Hindlimb muscle (tissue), 1 donor: ENCODE measurements at places on chromosomes 1 and 21.

- no peak for DNase-seq
Observed at GRCh38 chr1:41317361-41317760, 43.9 kb upstream of the FOXO6 start.

DNA sequence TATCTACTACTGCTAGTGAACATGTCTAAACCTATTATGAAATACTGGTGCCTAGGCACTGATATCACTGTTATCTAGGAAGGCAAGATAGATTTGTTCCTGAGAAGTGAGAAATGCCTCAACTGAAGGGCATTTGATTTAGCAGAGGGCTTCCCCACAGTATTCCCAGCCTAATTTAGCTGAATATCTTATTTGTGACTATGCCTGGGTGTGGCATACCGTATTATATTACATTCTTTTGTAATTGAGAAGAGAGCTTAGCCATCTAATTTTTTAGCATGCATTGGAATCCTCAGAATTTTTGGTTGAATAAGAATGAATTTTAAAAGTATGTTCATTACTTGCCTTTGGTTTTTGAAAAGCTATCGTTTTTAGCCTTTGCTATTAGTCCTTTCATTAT lies 99.1 kb downstream of the ZP4 start:
- no peak for DNase-seq

- no peak for DNase-seq
Observed at GRCh38 chr1:30764939-30765555, 7.5 kb upstream of the LAPTM5 start.

DNA sequence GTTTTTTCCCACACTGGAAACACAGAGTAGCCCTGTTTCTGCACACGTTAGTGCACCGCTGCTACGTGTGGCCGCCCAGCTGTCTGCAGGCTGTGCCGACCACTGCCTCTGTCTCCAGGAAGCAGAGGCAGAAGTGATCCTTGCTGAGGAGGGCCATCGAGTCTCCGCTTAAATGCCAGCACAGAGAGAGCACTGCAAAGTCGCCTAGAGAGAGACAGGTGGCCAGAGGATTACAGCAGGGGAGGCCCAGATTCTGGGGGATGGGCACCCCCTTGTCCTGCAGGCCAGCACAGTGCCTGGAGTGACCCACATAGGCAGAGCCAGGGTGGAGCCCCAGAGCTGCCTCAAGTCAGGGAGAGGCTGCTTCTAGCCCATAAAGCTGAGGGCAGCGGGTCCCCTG lies 6.1 kb downstream of the TPRG1L start:
- no peak for DNase-seq

DNA sequence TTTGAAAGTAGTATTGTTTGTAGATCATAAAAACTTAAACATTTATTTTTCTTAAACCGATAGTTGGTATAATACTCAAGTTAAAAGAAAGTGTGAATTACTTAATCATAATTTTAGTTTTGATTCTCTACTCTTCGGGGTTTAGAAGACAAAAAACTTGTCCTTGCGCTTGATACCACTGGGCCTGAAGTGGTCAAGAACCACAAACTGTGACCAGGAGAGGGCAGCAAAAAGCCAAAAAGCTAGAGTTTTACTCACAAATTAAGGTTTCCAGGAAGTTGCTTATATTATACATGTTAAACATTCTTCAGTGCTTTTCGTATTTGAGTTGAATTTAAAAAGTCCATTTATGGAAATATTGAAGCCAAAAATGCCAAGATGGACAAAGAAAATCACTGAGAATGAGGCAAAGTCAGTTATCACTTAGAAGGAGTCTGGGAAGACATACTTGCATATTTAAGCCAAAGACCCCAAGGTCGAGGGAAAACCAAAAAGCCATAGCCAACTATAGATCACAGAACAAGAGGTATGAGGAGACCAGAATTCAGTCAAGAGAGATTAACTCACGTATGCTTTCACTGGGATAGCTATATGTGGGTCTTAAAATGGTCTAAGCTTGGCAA lies 34.2 kb downstream of the EFCAB7 start:
- no peak for DNase-seq

DNA sequence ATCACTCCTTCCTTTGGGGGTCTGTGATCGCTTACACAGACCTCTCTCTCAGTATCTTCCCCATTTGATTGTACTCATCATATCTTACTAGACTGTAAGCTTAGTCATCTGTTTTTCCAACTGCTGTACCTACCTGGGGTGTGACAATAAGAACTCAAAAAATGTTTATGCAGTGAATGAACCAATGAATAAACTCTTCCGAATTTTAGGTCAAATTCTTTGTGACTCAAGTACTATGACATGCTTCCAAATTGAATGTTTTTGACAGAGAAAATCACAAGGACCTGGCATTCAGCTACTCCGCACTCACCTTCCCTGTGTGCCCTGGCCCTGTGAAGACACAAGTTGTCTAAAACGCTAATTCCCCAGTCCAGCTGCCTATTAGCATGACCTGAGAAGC lies 42.1 kb downstream of the TMCO4 start:
- DNase-seq = no peak

DNA sequence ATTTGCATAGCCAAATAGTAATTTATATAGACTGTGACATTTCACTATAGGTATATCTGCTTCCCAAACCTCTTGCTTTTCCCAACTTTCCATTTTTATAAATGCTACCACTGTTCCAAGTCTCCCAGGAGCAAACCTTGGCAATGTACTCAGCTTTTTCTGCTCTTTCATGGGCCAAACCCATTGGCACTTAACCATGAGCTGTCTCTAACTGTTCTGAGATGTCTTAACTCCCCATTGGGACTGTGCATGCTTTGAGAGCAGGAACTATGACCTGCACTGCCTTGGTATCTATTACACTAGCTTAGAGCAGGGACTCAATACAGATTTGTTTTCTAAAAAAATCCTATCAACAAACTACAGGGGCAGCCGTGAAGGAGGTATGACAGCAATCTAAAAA lies 22.5 kb upstream of the KHDRBS1 start:
- no peak for DNase-seq

DNA sequence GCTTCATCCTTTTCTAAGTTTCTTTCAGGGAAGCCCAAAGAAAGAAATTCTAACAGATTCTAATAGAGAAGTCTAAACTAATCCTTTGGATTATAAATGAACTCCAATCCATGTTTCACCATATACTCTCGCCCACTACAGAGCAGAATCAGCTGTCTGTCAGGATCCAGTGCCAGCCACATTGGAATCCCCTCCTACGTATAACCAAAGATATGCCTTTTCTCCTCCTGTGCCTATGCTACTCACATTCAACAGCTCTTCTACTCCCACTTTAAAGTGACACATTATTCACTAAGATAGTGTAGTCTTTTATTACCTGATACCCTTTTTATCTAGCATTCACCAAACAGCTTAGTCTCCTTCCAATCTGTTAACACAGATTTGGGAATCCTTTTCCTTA lies 3.1 kb downstream of the ETV3 start:
- DNase-seq = no peak

GRCh38 chr1:114725230-114725629 lies 8.7 kb upstream of the NRAS start:
- DNase-seq = no peak

- DNase-seq = peak; percentile 53
Observed at GRCh38 chr1:51518586-51519047, 449 bp downstream of the EPS15 start.

DNA sequence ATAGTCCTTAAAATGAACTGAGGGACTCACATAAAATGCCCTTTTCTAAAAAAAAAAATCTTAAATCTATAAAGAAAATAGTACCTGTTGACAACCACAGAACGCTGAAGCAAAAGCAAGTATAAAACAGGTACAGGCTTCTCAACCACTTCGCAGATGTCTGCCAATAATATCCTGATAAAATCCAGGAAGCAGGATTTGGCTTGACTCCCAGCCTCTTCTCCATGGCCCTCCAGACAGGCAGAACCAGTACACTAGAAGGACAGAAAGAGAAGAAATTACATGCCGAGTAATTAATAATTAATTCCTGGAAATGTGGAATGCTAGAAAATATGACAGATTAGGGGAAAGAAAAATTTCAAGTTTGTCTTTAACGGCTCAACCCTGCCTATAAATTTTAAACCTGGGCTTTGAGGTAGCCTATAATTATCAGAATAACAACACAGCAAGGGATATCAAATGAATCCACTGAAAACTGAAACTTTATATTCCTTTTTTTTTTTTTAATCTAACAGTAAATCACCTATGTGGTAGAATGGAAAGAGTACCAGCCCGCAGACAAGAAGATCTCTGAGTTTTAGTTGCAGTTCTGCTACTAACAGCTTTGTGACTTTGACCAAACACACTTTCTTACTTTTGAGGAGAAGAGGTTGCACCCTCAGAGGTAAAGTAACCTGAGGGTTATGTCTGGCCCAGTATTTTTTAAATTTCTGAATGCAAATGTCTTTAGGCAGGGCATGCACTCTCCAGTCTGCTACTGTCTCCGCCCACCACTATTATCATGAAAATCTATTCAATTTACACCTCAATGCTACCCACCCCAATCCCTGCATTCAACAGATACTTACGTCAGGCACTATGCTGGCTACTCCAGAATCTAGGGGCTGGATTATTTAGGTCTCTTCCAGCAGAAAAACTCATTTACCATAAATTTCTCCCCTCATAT lies 2.7 kb downstream of the KIAA0319L start:
- no peak for DNase-seq
